ENCODE measurements at places on chromosomes 11 and 22.
A peak's percentile ranks its signal among the peaks of the same experiment; 100 is the strongest.

DNA sequence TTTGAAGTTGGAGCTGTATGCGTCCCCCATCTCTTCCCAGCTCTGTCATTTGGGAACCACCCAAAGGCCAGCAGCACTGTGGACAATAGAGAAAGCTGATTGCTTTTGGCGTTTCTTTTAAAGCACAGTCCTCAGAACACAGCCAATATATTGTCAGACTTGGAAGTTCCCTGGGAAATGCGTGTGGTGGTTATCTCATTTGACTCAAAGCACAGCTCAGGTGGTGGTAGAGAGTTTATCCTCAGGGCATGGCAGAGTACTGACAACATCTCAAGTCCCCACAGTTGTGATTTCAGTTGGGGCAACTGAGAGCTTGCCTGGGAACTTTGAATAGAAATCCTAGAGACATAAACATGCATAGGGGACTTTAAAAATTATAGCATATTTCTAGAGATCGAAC is 601.3 kb downstream of the ETS1 start:
- DNase-seq, result no peak

DNA sequence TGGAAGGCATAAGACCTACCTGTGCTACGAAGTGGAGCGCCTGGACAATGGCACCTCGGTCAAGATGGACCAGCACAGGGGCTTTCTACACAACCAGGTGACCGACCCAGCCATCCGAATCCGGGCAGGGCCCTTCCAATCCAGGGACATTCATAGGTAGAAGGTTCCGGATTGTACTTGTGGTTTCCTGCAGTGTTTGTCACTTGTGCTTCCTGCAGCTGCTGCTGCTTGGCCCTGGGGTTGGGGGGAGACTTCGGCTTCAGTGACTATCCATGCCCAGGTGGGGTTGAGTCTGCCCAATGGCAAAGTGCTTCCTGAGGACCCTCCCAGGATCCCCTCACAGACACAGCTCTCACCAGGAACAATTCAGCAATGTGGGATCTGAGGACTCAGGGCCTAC is 2.2 kb downstream of the APOBEC3A start:
- DNase-seq, result no peak

- DNase-seq, result no peak
Measured at GRCh38 chr11:422249-422656, 7.5 kb upstream of the SIGIRR start.

GRCh38 chr11:26626346-26626745 is 54.3 kb upstream of the MUC15 start:
- DNase-seq, result no peak

DNA sequence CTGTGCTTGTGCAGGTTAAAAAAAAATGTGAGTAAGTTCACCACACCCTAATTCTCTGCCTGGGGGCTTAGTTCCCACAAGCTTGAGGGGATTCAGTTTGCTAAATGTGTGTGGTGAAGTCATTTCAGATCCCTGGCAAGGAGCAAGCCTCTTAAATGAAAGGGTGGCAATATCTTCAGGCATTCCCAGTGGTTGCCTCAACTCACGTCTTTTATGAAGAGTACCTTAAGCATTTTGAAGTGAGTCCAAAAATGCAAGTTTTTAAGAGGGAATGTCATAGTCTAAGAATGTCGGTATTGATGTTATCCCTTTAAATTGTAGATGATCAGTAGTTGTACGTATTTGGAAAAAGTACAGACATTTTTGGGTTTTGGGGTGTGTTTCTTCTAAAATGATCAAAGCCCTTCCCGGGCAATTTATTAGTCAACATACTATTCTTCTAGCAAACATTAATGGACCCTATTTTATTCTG is 4.9 kb downstream of the TCP11L1 start:
- no peak for DNase-seq

DNA sequence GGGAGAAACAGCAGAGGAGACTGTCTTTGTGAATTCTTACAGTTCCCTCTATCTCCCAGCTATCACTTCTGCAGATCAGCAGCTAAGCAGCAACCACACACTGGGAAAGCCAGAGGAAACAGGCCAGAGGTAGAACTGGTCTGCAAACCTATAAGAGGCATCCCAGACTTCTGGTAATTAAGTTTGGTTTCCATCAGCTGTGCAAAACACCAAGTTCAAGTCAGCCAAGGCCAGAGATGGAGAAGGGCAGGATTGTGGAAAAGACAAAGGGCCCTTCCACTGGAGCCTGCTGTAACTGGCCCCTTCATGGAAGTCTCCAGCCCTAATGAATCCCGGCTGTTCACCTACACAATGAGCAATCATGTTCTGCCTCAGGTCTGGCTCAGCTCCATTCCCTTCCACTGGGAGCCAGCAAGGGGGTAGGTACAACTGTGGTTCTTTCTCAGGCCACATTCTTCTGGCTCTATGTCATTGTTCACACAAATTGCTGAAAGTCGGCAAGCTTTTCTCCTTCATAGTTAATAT is 4.6 kb upstream of the PAMR1 start:
- DNase-seq, result no peak

DNA sequence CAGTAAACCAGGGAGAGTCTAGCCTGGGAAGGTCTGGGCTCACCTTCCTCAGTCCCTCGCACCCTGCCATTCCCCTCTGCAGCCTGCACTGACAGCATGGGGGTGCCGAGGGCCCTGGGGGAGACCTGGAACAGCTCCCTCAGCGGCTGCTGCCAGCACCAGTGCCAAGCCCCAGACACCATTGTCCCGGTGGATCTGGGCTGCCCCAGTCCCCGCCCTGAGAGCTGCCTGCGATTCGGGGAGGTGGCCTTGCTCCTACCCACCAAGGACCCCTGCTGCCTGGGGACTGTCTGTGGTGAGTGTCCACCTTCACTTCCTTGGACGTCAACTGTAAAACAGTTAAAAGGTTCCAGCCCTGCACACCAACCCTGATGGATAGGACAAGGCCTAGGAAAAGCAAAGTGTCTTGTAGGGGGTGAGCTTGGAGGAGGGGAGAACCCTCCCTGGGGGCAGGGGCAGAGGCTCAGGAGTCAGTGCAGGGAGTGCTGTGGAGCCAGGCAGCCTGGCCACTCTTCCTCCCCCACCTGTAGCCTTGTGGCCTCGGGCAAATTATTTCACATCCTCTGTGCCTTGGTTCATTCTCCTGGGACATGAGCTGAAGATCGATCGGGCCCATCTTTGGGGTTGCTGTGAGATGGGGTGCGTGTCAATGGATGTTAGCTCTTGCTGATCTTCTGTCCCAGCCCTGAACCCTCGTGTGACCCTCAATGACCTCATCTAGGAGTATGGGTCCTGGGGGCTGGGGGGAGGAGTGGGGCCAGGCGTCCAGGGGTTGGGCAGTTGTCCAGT is 85.2 kb upstream of the MYOD1 start:
- no peak for DNase-seq

- DNase-seq, result no peak
Measured at GRCh38 chr11:69529001-69529400, 47.5 kb downstream of the LINC01488 start.

GRCh38 chr11:11588891-11589290 is 32.9 kb downstream of the GALNT18 start:
- DNase-seq, result no peak

DNA sequence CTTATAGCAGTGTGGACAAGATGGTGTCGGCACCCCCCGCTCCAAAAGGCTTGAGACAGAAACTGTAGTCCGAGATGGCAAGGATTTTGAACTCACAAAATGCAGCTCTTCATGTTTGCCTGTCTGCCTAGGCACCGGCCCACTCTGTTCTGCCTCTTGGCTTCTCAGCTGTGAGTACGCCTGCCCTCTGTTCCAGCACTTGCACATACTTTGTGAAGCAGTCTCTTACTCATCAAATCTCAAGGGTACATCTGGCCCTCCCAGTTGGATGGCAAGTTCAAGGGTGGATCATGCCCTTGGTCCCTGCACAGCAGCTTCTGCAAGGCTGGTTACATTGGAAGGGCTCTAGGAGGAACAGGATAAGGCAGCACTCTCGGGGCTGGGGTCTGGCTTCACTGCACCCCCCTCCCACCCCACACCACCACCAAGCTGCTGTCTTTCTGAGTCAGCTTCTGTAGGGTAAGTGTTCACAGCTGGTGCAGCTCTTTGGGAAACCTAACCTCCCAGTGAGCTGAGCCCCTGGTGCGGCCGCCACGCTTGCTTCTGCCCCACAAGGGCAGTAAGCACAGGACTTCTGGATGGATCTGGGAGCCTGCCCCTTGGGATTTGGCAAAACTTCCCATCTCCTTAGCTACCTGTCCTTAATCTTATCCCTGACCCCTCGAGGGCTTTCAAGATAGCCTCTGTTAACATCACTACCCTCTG is 37.2 kb downstream of the FAM83F start:
- no peak for DNase-seq

DNA sequence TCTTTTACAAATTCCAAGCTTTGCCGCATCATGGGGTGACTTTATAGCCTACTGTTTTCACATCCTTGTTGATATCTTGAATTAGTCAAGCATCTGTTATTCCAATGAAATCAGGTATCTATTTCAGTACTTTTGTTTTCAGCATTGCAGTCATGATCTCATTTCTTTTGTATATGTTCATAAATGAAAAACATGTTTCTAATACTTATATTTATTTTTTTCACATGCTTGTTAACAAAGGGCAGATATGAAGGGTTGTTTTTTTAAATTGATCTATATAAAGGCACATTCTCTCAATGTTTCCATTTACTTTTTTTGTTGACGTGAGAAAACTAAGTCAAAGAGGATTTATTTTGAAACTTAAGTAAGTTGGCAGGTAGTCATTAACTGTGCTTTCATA is 964.8 kb downstream of the JRKL start:
- no peak for DNase-seq

DNA sequence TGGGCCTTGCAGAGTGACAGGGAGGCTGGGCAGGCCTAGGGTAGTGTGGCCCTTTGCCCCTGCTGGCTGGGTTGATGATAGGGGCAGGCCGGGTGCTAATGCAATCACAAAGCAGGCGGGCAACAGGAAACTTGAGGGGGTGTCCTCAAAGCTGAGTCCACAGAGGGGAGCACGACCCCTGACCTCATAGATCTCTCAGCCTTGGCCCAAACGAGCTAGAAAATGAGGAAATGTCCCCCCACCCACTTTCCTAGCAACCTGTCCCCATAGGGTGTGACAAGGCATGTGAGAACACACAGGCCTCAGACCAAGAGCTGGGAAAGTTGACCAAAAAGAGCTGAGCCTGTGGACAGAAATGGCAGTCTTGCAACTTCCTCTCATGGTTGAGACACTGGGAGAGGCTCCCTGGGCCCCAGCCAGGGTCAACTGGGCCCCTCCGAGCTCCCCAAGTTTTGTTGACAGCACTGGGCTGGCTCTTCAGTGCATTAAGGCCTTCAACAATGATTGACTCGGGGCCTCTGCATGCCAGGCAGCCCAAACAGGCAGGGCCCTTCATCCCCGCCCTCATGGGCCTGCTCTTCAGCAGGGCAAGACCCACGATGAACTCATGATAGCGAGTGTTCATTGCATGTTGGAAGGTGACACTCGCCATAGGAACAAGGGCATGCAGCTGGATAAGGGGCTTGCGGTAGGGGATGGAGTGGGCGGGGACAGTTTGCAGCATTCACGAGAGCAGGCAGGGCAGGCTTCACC is 9.8 kb upstream of the SPI1 start:
- no peak for DNase-seq

DNA sequence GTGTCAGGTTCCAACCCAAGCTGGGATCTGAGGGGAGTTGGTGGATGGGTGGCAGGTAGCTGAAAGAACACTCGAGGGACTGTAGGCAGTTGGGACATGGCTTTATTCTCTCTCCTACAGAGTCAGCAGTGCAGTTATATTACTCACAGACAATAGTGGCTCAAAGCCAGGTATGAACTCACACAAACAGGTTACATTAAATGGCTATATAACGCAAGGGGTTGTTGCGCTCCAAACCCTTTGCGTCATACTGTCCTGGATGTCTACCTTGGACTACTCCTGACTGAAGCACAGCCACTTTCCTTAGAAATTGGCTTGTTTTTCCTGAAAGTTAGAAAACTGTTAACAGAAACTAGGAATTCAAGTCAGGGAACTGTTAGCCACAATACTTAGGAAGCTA is 66.4 kb upstream of the OR4B1 start:
- DNase-seq, result no peak

GRCh38 chr11:65485920-65486219 is 13.0 kb upstream of the MALAT1 start:
- DNase-seq, result no peak

DNA sequence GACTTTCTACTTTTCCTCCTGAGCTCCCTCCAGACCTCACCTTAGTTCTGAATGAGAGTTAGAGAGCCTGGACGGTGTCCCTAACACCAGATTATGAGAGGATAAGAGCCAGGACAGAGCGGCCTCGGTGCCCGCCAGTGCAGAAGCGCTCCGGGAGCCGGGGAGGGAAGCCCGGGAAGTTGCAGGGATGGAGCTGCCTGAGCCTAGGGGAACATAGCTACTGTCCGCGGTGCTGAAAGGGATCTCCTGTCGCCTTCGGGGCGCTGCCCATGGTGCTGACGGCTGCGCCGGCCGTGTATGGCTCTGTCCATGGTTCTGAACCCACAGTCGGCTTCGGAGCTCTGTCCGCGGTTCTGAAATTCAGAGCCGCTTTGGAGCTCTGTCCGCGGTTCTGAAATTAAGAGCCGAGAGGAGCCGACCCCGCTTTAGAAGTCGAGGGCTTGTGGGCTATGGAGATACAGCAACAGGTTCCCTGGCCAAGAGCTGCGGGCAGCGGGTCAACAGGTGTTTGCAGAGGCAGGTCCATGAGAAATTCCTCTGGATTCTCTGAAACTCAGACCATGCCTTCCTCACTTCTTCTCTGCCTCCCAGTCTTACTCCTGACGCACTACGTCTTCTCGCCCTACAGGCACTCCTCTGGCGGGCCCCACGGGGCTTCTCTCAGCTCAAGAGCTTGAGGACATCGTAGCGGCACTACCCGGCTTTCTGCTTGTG is 814 bp downstream of the NPAS4 start:
- peak; percentile 83 for DNase-seq

DNA sequence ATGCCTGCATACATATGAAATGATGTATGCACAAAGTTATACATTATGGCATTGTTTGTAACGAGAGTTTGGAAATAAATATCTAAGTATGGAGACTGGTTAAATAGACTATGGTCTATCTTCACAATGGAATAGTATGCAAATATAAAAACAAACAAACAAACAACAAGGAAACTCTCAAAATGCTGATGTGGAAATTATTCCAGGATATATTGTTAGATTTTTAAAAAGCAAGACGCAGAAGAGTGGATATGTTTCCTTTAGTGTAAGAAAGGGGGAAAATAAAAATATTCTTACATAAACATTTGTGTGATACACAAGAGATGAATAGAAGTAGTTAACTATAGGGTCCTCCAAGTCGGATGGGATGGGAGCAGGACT is 10.8 kb upstream of the CRKL start:
- no peak for DNase-seq

DNA sequence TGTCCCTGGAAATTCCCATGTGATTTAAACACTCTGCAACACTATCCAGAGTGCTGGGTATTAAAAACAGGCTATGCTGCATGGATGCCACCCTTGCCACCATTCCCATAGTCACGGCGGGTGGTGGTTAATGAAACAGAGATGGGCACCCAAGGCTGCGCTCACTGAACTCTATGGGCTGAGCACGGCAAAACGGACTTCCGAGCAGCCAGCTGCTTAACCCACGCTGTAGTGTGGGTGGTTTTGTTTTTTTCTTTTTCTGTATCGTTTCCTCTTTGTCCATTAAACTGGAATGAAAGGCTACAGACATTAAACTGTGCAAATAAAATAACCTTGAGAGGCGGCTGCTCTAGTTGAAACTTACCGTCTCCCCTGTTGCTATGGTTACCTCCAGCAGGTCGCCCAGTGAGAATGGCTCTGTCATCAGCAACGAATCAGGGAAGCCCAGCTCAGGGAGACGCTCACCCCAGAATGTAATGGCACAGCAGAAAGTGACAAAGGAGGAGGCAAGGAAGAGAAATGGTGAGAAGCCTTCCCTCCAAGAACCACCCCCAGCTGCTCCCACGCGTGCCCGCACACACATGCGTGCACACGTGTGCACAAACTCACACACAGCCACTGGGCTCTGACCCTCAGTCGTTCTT is 102.1 kb downstream of the C11orf91 start:
- no peak for DNase-seq
